ENCODE measurements at places on chromosomes 12 and 14.

DNA sequence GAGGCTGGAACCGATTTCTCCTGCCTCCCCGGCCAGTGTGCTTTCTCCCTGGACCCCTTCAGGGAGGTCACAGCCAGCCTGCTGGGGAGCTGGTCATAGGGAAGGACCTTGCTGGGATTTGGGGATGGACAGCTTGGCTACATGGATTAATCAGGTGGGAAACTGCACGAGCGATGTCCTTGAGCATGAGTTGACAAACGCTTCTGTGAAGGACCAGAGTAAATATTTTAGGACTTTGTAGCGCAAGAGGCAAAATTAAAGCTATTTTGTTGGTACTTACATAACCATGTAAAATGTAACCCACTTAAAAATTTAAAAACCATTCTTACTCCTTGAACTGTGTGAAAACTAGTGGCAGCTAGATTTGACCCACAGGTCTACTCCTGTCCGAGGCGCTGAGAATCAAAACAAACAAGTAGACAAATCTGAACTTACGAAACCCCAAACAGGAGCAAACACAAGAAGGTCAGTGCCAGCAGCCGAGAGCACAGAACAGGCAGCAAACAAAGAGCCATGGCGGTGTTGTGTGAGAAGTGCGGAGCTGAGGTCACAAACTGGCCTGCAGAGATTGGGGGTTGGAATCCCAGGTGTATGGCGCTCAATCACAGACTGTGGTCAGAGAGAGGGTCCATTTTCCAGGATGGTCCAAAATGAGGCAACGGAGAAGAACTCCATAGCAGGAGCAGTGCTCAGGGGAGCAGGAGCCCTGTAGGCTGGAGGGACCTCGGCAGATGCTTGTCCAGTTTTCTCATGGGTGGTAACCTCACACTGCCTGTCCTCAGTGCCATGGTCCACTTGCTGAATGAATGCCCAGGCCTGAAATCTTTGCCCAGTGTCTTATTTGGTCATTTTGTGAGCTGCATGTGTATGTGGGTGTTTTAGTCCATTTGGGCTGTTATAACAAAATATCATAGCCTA is 79.2 kb upstream of the CLMN start:
- DNase-seq: no peak

DNA sequence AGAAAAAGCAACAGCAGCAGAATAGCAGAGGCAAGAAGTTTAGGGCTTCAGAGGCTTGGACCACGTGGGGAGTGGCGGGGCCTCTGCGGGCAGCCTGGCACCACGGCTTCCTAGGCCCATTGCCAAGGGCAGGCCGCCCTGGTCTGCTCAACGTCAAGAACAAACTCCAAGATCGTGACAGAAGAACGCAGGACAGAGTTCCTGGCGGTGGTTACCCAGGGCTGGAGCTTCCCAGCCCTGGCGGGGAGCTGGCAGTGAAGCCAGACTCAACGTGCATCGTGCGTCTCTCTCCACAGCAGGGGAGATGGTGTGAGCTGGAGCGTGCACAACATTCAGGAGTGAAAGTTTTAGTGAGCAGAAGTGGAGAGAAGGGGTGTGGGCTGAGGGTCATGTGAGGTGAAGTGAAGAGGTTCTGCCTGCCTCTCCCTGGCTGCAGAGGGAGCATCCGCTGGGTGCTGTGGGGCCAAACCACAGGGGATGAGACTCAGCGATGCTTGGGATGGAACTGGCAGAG is 13.9 kb upstream of the CACNA2D4 start:
- peak; percentile 73 for DNase-seq

- no peak for DNase-seq
These were observed 659 bp downstream of the PSMD9 start for GRCh38 chr12:121889274-121889624.

- DNase-seq: peak; percentile 99
These were observed 14.4 kb upstream of the CD27 start for GRCh38 chr12:6430124-6430989.

- DNase-seq: no peak
These were observed 10.2 kb upstream of the LRRC10 start for GRCh38 chr12:69620921-69621320.

DNA sequence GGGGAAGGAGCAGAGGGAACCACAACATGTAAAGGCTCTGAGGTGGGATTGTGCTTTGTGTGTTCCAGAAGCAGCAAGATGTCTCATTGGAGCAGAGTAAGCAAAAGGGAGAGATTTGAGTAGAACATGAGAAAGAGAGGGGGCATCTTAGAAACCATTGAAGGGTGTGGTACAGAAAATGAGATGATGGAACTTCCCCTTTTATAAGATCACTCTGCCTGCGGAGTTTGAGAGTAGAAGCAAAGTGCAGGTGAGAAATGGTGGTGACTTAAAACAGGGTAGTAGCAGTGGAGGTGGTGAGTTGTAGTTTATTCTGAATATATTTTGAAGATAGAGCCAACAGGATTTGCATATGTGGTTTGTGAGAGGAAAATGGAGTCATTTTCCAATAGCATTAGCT is 56.0 kb downstream of the FBXO34 start:
- no peak for DNase-seq

DNA sequence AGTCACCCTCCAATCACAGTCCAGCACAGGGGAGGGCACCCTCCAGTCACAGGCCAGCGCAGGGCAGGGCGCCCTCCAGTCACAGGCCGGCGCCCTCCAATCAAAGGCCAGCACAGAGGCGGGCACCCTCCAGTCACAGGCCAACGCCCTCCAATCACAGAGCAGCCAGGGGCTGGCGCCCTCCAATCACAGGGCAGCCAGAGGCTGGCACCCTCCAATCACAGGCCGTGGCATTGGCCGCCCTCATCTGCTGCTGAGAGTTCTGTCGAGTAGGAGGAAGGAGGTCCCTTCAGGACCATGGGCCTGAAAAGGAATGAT is 26.6 kb downstream of the DDX51 start:
- DNase-seq: no peak

GRCh38 chr12:64670019-64670418 is 59.7 kb downstream of the RASSF3 start:
- DNase-seq: no peak

DNA sequence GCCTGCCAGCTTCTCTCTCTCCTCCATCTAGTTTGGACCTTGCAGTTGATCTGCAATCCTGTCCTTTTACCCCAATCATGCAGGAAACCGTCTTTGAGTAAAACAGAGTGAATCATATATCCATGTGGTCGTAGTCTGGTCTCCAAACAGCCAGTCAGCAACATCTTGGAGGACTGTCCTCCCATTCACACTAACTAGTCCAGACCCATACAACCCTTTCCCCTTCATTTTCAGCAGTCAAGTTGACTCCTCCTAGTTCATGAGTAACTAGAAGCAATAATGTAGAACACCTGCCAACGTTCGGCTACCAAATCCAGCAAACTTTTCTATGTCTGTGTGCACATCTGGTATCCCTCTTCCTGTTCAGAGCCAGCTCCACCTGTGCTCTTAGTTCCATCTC is 10.8 kb upstream of the BIN2 start:
- DNase-seq: peak; percentile 20

DNA sequence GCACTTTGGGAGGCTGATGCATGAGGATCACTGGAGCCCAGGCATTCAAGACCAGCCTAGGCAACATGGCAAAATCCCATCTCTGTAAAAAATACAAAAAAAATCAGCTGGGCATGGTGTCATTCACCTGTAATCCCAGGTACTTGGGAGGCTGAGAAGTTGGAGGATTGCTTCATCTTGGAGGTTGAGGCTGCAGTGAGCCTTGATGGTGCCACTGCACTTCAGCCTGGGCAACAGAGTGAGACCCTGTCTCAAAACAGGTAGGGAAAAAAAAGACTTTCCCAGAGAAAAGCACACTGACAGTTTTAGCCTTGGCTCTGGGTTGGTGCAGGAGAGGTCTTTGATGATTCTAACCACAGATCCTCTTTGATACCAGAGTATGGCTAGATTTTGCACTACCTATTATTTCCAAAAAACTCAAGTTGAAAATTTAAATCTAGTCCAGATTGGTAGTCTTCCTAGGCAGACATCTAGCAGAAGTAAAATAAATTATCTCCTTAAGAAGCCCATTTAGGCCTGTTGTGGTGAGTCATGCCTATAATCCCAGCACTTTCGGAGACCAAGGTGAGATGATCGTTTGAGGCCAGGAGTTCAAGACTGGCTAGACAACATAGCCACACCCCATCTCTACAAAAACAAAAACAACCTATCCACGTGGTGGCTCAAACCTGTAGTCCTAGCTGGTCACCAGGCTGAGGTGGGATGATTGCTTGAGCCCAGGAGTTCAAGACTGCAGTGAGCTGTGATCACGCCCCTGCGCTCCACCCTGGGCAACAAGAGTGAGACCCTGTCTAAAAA is 18.6 kb downstream of the LARP4 start:
- no peak for DNase-seq

DNA sequence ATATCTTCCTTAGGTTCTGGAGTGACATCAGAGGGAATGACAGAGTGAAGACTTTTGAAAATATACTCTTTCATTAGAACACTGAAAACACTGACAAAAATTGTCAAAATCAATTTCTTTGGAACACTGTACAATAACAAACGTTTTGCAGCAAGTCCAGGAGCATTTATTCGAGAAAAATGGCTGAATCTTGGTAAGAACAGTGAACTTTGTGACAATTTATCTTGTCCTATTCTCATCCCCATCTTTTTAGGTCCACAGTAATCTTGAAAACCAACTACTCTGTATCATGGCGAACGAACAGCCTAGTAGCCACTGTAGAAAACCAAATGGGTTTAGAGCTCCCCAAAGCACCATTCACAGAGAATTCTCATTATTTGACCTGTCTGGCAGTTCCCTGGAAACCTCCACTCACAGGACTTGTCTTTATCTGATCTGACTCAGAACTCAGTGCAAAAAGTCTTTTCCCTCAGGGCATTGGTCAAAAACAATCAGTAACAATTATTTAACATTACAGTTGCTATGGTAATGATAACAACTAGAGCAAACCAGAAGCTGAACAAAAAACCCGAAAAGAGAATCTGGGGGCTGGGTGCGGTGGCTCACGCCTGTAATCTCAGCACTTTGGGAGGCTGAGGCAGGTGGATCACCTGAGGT is 20.3 kb upstream of the PPP2R5E start:
- DNase-seq: peak; percentile 68

- no peak for DNase-seq
These were observed 13.2 kb downstream of the ATF7 start for GRCh38 chr12:53612978-53613377.

GRCh38 chr12:110778833-110779577 is 36.3 kb upstream of the PPP1CC start:
- DNase-seq: no peak

- DNase-seq: peak; percentile 60
These were observed 794.3 kb upstream of the NOVA1 start for GRCh38 chr14:27392153-27392552.

DNA sequence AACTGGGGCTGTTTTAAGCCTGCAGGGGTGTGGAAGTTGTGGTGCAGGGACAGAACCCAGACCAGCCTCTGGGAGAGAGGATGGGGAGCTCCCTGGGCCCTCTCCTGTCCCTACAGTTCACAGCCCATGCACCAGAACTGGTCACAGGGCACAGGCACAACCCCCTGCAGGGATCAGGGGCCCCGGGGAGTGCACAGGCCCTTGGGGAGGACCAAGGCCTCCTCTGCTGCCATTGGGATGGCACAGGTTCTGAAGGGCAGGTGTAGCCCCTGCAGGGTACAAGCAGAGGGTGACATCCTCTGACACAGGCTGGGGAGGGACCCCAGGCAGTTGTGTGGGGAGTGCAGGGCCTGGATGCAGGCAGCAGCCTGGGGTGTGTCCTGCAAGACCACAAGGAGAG is 66.4 kb upstream of the SFSWAP start:
- no peak for DNase-seq

DNA sequence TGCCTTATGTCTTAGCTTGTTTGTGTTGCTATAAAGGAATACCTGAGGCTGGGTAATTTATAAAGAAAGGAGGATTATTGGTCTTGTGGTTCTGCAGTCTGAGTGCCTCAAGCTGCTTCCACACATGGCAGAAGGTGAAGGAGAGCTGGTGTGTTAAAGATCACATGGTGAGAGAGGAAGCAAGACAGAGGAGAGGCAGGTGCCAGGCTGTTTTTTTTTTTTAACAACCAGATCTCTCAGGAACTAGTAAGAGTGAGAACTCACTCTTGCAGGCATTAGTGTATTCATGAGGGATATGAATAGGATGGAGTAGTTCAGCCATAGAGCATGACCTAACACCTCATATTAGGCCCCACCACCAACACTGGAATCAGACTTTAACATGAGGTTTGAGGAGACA is 123.4 kb downstream of the CMAS start:
- no peak for DNase-seq

GRCh38 chr12:102439426-102440405 is 40.6 kb downstream of the IGF1 start:
- no peak for DNase-seq

DNA sequence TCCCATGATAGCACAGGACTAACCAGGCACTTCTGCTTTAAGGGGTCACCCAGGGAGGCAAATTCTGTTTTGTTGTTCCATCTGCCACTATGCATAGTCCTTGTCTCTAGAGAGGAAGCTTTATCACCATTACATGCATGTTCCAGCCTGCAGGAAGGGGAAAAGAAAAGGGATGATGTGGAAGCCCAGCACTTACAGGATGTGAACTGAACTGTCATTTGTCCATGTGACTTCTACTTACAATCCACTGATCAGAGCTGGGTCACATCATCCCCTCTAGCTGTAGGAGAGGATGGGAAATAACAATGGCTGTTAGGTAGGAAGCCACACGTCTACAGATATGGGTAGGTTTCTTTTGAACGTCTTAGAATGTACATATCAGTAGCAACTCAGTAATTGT is 203.1 kb downstream of the PTPRO start:
- DNase-seq: no peak

DNA sequence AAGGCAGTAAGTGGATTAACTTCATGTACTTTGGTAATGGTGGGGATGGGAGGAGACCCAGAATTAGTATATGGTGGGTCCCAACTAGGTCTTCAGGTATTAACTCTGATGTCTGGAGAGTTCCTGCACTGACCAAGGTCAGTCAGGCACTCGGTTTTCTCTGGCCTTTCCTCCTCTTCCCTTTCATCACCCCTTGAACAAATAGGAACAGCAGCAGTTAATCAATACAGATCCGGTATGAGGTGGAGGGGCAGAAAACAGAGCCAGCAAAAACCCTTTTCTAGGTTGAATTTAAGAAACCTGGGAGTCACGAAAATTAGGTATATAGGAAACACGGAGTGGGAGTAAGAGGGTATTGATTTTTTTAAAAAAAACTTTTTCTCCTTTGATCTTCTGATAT is 4.0 kb downstream of the PFKM start:
- DNase-seq: no peak

DNA sequence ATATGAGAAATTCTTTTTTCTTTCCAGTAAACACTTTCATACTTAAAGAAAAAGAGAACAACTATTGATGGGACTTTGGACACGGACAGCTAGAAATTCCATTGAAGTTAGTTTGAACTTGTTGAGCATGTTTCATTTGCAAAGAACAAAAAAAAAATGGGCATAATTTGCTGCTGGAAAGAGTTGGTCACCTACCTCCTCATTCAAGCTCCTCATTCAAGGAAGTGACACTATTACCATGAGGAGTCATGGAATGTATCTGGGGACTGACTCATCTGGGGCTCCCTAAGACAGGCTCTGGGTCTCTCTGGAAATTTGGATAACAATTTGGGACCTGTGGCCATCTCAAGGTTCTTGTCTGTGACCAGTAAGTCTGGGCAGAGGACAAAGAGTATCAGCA is 50.4 kb downstream of the KICS2 start:
- DNase-seq: peak; percentile 89

- no peak for DNase-seq
These were observed 254.3 kb downstream of the RGS6 start for GRCh38 chr14:72186523-72186922.

All from cardiac fibroblast (primary cell).